ENCODE measurements at places on chromosomes 3 and 15. TPM values are rescaled to one million over a fixed set of nuclear protein-coding genes. Genes with fewer than 3 reads are reported as not detected.

ADCY5 gene
- not detected for total RNA-seq

GHSR gene
- total RNA-seq: not detected

CASR gene
- not detected for total RNA-seq

CPNE9 gene
- 0.30 TPM for total RNA-seq

ENTPD3 gene
- not detected for total RNA-seq

EFHB gene
- not detected for total RNA-seq

CDHR4 gene
- not detected for total RNA-seq

RARRES1 gene
- 5.1 TPM for total RNA-seq

LNP1 gene
- 1.2 TPM for total RNA-seq

MED12L gene
- 0.07 TPM for total RNA-seq

IMPG2 gene
- 0.07 TPM for total RNA-seq

DNAH12 gene
- total RNA-seq: under 0.01 TPM

TM4SF1 gene
- 612 TPM for total RNA-seq

MORC1 gene
- not detected for total RNA-seq

ITPKA gene
- total RNA-seq: 0.44 TPM

SIDT1 gene
- not detected for total RNA-seq

SLC9C1 gene
- not detected for total RNA-seq

CAV3 gene
- total RNA-seq: not detected

C2CD4A gene
- not detected for total RNA-seq
